ENCODE measurements at places on chromosomes 11 and 22. TPM values are rescaled to one million over a fixed set of nuclear protein-coding genes. Genes with fewer than 3 reads are reported as not detected.

- no peak for DNase-seq
Observed at GRCh38 chr11:47166368-47166767, 10.3 kb downstream of the ARFGAP2 start.

- DNase-seq: no peak
Observed at GRCh38 chr11:67311051-67311555, 7.8 kb downstream of the SSH3 start.

GRCh38 chr11:61082062-61082870, 20.0 kb upstream of the CD5 start:
- no peak for DNase-seq

GRCh38 chr11:66330931-66331330, 5.3 kb downstream of the RIN1 start:
- DNase-seq: no peak

DNA sequence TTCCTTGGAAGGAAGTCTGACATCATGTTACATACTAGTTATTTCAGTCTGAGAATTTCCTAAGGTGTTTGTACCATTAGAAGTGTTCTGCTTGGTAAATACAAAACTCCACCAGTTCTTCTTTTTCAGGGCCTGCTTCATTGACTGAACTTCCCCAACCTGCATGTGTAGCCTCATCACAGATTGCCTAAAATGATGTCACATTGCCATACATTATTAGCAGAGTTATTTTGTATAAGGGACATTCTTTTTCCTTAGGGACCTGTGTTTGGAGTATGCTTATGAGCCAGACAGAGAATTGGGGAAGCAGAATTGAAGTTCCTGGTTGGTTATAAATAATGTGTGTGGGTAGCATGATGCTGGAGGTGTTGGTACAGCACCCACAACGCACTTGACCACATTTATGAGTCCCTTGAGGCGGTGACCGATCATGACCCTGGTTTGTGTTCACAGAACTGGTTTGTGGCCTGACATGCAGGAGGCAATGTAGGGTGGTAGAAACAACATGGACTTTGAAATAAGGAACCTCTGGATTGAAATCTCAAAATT, 16.4 kb upstream of the MMP7 start:
- DNase-seq: no peak

DNA sequence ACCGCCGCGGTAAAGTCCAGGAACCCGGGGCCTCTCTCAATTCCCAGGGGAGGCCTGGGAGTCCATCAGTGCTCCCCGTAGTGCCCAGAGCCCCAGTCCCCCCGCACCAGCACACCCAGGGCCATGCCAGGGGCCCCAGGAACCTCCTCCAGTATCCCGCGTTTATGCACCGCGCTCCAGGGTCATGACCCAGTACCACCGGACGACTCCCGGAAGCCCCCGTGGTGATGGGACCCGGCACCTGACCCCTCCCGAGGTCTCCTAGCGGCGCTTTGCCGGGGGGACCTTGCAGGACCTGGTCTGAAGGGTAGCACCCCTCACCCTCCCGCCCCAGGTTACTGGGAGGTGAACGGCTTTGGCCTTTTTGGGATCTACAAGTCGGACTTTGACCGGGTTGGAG, 11.2 kb downstream of the B4GALNT4 start:
- no peak for DNase-seq

DNA sequence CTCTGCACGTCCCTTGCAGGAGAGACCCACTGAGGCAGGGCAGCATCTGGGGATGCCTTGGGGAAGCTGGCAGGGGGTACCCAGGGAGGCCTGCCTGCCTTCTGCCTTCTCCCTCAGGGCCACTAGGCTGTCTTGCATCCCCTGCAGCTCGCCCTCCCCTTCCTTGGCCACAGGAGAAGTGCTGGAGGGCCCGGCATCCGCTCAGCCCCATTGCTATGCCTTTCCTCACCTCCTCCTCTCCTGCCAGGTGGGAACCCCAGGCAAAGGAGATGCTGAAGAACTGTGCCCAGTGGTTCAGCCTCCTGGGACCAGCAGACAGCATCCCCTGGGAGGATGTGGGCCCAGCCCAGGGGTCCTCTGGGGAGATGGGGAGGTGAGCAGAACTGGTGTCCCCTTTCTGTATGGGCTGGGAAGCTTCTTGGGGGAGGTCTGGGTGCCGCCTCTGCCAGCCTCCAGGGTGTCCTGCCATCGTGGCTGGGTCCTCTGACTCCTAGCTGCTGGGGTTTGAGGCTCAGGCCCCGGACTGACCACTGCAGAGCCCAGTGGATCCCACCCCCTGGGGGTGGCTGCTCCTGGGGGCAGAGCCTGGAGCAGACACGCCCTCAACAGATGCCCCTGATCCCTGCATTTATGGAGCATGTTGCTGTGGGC, 20.6 kb downstream of the MRGPRG start:
- DNase-seq: no peak

- DNase-seq: peak; percentile 74
Observed at GRCh38 chr22:17501679-17502285, 61.5 kb upstream of the SLC25A18 start.

GRCh38 chr11:109945626-109946321, 147.4 kb upstream of the ZC3H12C start:
- DNase-seq: no peak

- DNase-seq: no peak
Observed at GRCh38 chr11:26323837-26324236, 8.1 kb upstream of the ANO3 start.

DNA sequence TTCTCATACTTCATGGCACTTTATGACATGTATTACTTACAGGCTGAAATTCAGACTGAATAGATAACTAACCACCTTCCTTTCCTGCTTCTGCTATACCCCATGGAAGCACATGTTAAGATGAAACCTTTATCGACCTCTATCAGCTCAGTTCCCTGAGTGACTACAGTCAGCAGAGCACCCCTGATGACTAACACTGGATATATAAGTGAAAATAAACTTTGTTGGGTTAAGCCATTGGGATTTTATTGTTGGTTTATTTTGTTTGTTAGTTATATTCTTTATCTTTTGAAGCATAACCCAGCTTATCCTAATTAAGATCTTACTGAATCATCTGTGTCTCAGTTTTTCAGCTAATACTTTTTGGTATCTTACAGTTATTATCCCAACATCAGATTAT, 23.0 kb upstream of the MAML2 start:
- DNase-seq: no peak

GRCh38 chr11:60953781-60954180, 1.8 kb upstream of the SLC15A3 start:
- DNase-seq: no peak

- DNase-seq: no peak
Observed at GRCh38 chr11:58926695-58927094, 12.6 kb upstream of the GLYATL1 start.

GRCh38 chr22:46577368-46578249, 40.2 kb upstream of the CELSR1 start:
- no peak for DNase-seq

- no peak for DNase-seq
Observed at GRCh38 chr11:6850526-6850925, 5.0 kb downstream of the OR10A5 start.

- no peak for DNase-seq
Observed at GRCh38 chr11:57228600-57228999, 8.4 kb downstream of the APLNR start.

- DNase-seq: no peak
Observed at GRCh38 chr11:77199137-77199745, 71.2 kb downstream of the MYO7A start.

DNA sequence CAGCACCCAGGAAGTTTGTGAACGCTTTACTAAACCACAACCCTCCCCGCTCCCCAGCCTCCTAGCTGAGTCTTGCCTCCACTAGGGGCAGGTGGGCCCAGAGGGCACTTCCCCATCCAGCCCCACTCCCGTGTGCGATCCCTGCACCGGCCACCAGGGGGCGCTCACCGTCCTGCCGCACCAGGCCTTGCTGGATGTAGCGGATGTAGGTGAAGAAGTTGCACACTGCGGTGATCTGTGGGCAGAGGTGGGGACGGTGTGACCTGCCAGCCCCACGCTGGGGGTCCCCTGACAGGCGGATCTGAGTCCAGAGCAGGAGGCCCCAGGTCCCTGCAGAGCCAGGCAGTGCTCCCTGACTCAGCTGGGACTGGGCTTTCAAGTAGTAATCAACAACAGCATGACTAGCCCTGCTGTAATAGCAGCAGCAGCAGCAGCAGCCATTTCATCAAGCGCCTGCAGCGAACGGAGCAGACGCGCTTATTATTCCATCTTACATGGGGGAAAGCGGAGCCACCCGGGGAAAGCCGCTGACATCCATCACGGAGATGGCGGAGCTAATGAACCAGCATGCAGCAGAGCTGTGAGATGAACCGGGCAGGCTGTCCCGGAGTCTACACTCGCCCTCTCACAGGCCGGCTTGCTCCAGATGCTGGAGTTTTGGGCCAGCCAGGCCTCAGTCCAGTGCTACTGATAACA, 7.9 kb upstream of the FADS3 start:
- DNase-seq: peak; percentile 73

DNA sequence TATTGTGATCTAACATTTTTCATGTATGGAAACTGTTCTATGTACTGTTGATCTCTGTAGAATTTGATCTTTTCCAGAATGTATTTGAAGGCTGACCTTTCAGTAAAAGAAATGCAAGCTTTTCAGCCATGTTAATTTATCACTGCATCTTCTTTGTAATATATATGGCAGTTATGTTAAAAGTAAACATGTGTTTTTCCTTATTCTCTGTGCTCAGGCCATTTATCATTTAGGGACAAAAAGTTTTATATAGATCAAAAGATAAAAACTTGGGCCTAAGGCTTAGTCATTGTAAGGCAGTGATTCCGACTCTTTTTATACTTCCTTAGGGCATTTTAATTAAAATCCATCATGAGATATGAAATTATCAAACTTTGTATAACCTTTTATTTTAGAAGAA, 48.7 kb downstream of the KDM2A start:
- no peak for DNase-seq

DNA sequence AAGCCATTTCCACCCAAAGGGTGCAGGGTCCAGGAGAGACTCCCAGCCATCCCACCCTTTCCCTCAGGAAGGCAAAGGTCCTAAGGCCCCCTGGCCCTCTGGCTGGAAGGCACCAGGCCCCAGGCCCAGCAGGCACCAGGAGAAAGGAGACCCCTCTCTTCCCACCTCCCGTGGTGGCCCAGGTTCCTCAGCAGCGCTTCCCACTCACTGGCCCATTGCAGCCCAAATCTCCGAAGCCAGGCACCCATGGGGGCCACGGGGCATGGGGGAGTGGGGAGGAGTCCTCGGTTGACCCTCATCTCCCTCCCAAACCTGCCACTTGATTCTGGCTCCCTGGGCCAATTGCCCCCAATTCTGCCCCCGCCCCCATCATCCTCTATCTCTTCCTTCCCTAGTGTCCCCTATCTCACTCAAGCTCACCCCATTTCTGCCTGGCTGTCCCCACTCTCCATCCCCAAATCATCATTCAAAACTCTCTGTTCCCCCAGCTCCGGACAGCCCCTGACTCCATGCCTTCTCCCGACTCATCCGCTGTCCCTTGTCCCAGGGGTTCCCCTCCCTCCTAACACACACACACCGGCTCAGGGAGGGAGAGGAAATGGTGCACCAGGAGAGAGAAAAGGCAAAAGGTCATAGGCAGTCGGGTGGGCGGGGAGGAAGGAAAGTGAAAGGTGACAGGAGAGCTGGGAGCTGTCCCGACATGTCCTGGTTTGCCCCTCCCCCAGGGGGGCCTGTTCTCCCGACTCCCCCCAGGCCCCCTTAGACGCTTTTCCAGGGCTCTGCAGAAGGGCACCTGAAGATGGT, 1.2 kb downstream of the LIF start:
- DNase-seq: no peak

- no peak for DNase-seq
Observed at GRCh38 chr11:45850446-45850845, 3.2 kb downstream of the CRY2 start.

GRCh38 chr11:87137711-87138110, 100.0 kb downstream of the TMEM135 start:
- no peak for DNase-seq

DNA sequence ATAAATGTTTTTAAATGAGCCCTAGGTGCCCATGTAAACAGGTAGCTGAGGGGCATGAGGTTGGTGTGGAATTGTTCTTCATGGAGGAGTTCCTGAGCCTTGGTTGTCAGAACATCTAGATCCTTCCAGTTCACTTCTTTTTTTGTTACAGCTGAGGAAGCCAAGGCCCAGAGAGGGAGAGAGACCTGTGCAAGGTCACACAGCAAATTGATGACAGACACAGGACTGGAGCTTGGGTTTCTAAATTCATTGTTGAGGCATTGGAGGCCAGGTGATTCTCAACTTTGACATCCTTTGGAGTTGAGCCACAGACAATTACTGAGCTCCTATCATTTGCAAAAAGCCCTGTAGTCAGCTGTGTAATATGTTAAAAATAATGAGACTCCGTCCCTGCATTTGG, 73.1 kb upstream of the CRYBB3 start:
- no peak for DNase-seq

DNA sequence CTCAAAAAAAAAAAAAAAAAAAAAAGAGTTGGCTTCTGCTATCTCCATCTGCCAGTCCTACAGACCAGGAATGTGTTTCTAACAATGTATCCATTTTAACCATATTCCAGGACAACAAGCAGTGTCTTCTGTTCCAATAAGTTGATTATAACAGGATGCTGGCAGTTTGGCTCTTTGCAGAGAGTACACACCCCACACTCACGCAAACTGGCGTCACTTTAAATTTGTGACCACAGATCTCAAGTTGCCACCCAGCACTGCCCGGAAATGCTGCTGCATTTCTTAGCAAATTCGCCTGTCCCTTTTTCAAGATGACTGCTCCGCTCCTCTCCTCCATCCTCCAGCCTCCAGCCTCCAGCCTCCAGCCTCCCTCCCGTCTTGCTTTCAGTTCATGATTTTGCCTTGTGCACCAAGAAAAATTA, 44.3 kb downstream of the SCGB1A1 start:
- no peak for DNase-seq

- peak; percentile 22 for DNase-seq
Observed at GRCh38 chr11:107018219-107018901, at the start of gene GUCY1A2. GUCY1A2 (minus strand) TSS chr11:107018476; CDS start chr11:107018055, 421 bp downstream.

Gene B4GALNT4
- 8.1 TPM for polyA plus RNA-seq

Gene APOBEC3H
- polyA plus RNA-seq: not detected

Gene DERL3
- 0.98 TPM for polyA plus RNA-seq

Gene C11orf97
- polyA plus RNA-seq: not detected

Gene EMID1
- polyA plus RNA-seq: 18.2 TPM

Gene SPDYC
- not detected for polyA plus RNA-seq

Gene CEP126
- polyA plus RNA-seq: 7.0 TPM

Gene HYLS1
- polyA plus RNA-seq: 5.8 TPM

Gene WNT11
- polyA plus RNA-seq: 8.8 TPM

Gene BID
- 23.6 TPM for polyA plus RNA-seq

Gene GSTT2B
- polyA plus RNA-seq: 6.5 TPM

Gene OSBP2
- polyA plus RNA-seq: 7.0 TPM

Gene EHF
- polyA plus RNA-seq: 3.3 TPM

Gene MAP6
- polyA plus RNA-seq: not detected

Data from muscle of arm (tissue), 14 donors.